ENCODE measurements at places on chromosomes 3 and 15. TPM values are rescaled to one million over a fixed set of nuclear protein-coding genes. Genes with fewer than 3 reads are reported as not detected.
A peak's percentile ranks its signal among the peaks of the same experiment; 100 is the strongest.

The GPR27 gene
- total RNA-seq, result 0.39 TPM

The KY gene
- 0.68 TPM for total RNA-seq

The GPR149 gene
- not detected for total RNA-seq

The ANKUB1 gene
- total RNA-seq, result not detected

The TMC3 gene
- not detected for total RNA-seq

The COLQ gene
- total RNA-seq, result 3.2 TPM

The CTXND1 gene
- total RNA-seq, result 0.03 TPM

DNA sequence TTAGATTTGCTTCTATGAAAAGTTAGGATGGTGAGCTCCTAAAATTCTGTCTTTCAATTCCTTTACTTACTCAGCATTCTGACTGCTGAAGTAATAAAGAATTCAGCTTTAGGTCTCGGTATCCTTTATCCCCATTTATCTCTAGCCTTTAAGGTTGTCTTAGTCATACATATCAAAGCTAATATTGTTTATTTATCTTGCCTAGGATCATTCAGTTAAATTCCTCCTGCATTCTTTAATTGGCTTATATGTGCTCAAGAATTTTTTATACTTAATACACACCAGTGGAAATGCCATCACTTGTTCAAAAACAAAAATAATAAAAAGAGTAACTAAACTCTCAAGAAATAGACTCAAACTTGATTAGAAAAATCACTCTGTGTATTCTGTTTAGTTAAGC is 507.0 kb downstream of the ZPLD1 start:
- no peak for DNase-seq

GRCh38 chr15:96073908-96074307 is 256.6 kb upstream of the NR2F2 start:
- no peak for DNase-seq

GRCh38 chr15:87144775-87145174 is 1065.1 kb downstream of the AGBL1 start:
- no peak for DNase-seq

DNA sequence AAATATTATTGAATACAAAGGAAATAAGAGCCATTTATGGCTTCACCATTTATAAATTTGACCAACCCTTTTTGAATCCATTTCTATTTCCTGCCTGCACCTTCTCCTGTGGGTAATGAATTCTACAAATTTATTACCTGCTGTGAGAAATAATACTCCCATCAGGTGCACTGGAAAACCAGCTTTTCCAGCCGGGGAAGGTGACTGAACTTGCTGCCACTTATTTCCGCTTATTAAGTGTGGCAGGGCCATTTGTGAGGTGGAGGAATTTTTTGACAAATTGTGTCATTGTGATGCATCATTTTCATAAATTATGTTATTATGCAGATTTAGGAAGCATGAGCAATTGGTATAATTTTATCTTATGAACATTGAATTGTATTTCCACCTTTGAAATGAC is 151.1 kb downstream of the SQOR start:
- DNase-seq, result no peak

GRCh38 chr3:43867436-43868072 is 176.8 kb downstream of the ABHD5 start:
- no peak for DNase-seq

DNA sequence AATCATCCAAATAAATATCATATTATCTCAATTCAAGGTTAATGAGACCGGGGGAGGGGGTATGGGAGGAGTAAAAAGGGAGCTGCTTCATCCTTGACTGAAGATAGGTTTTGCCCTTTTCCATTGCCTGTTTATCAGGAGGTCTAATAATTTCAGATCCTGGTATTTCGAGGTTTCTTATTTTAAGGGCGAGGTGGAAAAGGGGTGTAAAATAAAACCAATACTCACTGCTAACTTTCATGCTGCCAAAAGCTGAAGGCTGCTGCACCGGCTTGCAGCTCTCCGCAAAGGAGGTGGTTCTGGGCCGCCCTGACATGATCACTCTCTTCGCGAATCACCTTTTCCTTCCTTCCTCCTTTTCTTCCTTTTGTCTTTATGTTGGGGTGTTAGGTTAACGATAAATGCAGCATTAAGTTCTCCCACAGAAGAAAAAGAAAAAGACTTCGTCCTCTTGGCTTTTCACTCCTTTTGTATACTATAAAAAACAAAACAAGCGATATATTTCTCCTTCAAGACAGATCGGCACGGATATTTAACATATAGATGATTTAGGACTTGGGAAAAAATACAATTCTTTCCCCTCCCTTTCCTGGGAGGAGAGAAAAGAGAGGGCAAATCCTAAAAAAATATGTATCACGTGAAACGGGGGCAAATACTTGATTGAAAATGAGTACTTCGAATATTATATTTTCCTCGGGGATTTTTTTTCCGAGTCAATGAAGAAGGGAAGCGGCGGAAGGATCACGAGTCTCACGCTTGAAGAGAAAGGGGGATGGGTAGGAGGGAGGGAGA is 932 bp downstream of the GSK3B start:
- no peak for DNase-seq

DNA sequence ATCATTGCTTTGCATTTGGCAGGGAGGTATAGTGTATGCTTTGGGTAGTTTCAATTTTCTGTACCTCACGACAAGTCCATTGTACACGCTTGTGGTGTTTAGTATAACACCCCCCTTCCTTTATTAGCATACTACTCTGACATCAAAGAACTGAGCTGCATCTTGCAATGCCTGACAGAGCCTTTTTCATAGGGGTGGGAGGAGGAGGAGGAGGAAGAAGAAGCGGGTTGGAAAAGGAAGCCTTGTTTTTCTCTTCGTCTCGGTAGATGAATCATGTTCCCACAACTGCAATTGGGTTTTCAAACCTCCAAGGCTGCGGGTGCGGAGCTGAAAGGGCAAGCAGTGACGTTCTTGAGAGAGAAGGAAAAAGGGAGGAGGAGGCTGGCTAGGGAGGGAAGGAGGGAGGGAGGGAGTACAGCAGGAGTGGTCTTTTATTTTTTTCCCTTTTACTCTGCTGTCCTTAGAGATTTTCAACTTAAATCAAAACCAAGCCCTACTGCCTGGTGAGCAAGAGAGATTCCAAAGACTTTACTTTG is 175.7 kb downstream of the KLHL25 start:
- peak; percentile 80 for DNase-seq

DNA sequence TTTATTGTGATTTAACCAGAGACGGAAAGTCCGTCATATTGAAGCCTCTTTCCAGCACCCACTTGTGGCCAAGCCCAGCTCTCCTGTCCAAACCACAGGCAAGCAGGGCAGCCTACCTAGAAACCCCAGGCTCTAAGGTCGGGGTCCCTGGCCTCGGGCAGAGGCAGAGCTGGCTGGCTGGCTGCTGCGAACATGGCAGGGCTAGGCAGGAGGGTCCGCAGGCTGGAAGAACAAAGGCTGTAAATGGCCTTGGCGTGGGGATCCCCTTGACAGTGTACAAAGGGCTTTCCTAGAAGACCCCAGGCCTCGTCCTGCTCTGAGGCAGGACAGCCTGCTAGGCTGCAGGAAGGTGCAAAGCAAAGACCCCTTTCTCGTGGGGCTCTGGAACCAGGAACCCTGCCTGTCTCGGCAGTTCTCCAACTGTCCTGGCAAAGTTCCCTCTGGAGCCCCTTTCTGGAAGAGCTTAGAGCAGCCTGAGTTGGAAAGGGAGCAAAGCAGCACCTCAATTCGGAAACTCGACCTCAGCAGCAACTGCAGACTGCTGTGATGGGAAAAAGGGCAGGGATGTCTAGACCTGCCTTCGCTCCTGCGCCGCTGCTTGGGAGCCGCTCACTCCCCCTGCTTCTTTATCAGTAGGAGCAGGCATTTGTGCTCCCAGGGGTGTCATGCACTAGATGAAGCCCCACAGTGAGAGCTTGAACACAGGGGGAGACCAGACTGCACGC is 8.5 kb downstream of the CALML4 start:
- no peak for DNase-seq

GRCh38 chr15:40267670-40268069 is 15.2 kb downstream of the ANKRD63 start:
- DNase-seq, result no peak

- DNase-seq, result no peak
Measured at GRCh38 chr15:36790891-36791290, 211.5 kb downstream of the CDIN1 start.

DNA sequence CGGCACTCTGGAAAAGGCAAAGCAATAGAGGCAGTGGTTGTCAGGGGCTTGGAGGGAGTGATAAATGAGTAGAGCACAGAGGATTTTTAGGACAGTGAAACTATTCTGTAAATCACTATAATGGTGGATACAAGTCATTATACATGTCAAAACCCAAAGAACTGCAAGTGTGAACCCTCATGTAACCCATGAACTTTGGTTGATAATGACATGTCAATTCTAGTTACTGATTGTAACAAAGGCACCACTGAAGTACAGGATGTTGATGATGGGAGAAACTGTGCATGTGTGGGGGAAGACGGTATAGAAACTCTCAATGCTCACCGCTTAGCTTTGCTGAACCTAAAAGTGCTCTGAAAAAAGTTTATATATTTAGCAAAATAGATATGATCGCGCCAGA is 36.0 kb downstream of the BTLA start:
- no peak for DNase-seq

GRCh38 chr3:70149714-70150400 is 150.3 kb downstream of the SAMMSON start:
- DNase-seq, result no peak

DNA sequence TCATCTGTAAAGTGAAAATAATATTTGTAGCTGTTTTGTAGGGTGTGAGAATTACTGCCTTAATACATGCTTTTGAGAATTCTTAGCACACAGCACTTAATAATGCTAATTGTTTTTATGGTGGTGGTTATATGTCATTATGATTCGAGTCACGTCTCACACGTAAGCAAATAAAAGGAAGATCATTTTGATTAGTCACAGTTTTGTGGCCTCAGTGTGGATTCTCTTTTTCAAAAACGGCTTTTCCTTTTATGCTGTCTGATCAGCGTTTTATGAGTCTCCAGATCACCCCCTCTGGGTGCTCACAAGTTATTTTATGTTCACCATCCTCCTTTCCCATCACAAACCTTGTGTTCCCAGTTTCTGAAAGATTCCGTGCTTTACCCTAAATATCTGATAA is 255.6 kb upstream of the CNTN4 start:
- no peak for DNase-seq

- no peak for DNase-seq
Measured at GRCh38 chr3:90062016-90062415, 954.6 kb downstream of the EPHA3 start.

DNA sequence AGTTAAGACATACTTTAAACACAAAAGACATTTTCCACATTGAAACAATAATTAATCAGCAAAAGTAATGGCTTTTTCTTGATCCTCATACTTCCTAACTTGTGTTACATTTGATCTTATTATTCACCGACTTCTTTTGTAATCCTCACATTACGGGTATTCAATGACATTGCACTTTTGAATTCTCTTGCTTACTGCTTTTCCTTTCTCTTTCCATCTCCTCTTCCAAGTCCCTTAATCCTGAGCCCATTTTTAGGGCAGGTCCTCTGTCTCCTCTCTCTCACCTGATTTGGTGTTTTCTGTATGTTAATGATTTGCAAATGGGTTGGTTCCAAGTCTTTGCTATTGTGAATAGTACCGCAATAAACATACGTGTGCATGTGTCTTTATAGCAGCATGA is 48.5 kb upstream of the RAP2B start:
- DNase-seq, result no peak

DNA sequence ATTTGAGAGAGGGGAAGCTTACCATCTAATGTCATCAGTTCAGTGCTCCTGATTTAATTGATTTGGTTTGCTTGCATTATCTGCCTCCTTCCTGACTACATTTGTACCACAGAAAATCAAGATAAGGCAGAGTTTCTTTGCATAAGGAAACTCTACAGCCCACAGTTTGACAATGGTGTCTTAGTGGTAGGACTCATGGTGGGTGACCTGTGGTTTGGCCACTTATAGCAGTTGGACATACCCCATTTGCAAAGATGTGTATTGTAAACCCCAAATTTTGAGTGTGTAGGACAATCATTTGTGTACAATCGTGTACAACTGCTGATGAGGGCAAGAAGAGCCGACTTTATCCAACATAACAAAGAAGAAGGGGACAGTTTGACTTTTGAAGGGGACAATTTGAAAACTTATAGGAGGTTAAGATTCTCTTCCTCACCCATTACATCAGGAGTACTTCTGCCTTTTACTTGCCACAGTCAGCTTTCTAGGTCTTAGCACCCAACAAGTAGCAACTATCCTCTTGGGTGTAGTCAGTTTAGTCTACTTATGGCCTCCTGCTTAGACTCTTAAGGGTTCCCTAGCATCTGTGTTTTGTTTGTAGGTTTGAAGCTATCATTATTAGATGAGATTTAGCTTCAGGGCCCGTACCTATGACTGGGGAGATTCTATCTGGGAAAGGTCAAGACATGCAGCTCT is 6.2 kb downstream of the TGFBR2 start:
- no peak for DNase-seq

DNA sequence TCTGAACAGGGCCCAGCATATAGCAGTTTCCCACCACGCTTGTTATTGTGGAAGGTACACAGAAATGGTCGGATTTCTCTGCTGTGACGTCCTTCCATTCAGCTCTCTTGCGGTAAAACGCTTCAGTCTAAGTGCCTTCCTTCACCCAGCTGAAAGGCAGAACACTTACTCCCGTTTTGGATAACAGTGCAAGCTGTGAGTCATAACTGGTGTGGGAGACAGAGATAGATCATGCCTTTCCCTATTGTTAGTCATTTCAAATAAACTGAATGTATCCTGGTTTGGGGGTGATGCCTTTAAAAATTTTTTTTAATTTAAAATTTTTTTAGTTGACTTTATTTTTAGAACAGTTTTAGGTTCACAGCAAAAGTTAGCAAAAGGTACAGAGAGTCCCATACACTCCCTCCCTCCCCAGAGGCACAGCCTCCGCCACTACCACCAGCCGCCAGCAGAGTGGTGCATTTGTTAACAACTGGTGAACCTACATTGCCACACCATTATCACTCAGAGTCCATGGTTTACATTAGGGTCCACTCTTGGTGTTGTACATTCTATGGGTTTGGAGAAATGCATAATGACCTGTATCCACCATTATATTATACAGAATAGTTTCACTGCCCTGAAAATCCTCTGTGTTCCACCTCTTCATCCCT is 94.9 kb upstream of the NSMCE3 start:
- no peak for DNase-seq

GRCh38 chr3:21170964-21171363 is 580.0 kb downstream of the ZNF385D start:
- DNase-seq, result no peak

GRCh38 chr3:148307443-148307843 is 390.3 kb upstream of the AGTR1 start:
- no peak for DNase-seq

DNA sequence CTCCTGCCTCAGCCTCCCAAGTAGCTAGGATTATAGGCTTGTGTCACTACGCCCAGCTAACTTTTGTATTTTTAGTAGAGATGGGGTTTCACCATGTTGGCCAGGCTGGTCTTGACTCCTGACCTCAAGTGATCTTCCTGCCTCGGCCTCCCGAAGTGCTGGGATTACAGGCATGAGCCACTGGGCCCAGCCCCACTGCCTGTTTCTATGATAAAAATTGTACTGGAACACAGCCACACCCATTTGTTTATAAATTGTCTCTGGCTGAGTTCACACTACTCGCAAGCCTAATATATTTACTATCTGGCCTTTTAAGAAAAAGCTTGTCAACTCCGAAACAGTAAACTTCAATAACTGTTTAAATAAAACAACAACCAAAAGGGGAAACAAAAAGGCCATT is 309.4 kb upstream of the WNT5A start:
- DNase-seq, result no peak
